Right lung (tissue), 10 donors: ENCODE measurements at places on chromosomes 2 and 18.

- DNase-seq, result no peak
Measured at GRCh38 chr2:236803621-236804020, 234.0 kb downstream of the ACKR3 start.

DNA sequence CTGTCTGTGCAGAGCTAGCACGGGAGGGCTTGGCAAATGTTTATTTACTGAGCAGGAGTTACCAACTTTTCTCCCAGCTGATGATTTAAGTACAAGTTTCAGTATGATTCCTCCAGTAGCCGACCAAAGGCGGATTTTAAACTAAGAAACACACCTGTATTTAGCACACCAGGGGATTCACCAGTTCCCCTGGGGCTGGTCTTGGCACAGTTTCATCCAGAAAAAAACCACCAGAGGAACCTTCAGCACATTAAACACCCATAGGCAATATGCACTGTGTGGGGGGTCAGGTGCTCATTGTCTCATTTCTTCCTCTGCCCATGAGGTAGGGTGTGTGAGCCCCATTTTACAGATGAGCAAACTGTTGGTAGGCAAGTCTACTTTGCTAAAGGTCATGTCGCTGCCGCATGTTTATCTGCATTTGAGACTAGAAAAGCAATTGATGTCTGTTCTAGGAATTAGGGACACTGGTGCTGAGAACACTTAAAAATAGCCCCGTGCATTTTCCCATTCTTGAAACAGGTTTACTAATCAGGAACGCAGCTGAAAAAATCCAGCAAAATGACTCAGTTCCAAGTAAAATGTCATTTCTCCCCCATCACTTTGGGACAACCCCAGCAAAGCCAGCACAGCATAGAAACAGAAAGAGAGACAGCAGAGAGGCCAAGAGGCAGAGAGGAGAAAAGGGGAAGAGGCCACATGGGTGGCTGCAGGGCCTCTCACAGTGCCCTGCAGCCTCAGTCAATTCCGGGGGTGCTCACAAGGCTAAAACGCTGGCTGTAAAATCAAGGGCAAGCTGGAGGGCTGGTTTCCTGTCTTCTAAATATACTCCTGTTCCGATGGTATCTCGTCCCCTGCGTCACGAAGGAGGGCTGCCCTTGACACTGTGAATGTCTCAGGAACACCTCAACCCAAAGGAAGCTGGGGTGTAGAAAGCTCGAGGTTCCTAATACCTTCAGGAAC, 166.8 kb upstream of the ID2 start:
- no peak for DNase-seq

DNA sequence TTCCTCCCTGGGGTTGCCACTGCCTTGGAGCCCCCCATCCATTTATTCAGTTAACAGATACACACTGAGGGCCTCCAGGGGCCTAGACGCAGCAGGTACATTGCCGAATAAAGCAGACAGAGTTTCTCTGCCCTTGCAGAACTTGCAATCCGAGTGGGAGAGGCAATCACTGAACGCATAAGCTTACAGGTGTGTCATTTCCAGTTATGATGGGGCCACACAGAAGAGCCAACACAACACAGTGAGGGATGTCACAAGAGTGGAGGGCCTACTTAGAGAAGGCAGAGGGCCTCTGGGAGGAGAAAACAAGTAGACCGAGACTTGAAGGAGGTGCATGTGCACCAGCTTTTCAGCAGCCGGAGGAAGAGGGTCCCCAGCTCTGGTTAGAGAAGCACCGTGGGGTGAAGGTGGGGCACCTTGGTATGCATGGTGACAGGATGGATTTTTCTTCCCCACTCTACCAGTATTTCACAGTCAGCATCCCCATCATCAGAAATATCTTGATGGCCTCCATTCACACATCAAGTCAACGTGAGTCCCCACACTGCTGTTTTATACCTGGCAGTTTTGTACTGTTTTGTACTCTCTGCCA, 150.9 kb downstream of the SMAD7 start:
- DNase-seq, result no peak

GRCh38 chr18:74841248-74841647, 243.6 kb downstream of the ZNF407 start:
- DNase-seq, result no peak

GRCh38 chr2:203625701-203626100, 80.7 kb upstream of the CD28 start:
- no peak for DNase-seq

DNA sequence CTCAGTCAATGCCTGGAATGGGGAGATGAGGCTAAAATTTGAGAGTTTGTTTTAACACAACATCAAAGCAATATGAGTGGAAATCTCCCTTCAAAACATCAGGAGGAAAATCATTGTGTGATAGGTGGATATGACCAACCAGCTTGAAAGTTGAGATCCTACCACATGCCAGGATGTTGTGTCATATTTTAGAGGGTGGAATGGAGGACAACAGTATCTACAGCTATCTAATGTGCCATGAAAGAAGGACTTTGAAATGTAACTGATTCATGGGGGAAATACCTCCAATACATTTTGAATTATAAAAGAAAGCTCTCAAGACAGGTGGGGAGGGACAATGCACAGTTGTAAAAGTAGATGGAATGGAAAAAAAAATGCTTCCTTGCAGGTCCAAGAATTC, 87.8 kb downstream of the SP100 start:
- DNase-seq, result no peak

DNA sequence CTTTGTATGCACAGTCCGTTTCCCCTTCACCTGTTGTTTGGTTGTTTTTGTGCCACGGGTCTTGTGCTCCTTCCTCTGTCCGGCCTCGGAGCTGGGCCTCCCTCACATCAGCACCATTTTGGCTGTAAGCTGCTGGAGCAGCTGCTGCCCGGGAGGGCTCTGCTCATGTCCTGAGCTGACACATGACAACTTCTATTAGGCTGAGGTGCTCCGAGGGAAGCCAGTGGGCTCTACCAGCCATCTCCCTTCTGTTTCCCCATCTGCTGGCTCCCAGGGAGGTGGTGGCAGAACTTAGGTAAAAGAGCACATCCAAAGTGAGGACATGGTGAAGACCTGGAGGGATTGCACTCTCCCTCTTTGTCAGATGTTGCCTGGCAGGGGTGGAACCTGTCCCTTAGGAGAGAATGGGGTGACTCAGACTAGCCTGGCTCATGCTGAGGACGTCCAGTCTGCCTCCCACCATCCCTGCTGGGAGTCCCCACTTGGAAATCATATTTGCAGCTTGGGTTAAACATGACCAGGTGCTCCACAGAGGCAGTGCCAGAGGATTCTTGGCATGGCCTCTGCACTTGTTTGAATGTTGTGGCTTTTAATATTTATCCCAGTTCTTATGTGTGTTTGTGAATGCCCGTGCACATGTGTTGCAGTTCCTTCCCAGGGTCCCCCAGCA, 49.8 kb upstream of the TNP1 start:
- DNase-seq, result no peak

DNA sequence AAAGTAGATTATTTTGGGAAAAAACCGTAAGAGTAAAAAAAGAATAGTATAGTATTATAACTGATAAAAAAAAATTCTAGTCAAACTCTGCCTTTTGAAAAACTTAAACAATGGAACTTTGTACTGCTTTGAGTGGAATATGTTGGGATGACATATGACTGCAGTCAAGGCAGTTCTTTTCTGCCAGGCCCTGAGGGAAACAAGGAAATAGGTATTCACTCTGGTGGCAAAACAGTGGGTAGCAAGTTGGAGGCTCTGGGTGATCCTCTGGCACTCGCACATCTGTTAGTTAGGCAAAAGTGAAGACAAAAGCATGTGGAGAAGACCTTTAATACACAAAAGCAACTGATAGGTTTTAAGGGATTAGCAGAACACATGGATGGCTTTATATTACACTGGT, 102.2 kb downstream of the ARHGEF33 start:
- no peak for DNase-seq

DNA sequence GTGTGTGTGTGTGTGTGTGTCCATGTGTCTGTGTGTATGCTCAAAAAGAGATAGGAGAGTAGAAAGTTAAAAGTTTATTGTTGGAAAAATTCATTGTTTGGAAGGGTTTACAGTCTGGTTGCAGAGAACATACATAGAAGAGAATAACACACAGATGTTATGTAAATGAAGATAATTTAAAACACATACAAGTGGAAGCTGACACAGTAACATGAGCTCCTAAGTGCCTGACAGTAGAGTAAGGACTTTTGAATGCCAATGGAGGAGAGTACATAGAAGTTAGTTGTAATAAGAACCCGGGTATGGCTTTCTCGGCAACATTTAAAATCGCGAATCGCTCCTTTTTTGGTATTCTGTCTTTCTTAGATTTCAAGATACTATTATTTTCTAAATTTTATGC, 137.0 kb upstream of the FANCL start:
- DNase-seq, result no peak

GRCh38 chr2:222864296-222864695, 3.5 kb downstream of the ACSL3 start:
- no peak for DNase-seq

GRCh38 chr2:70779491-70779890, 11.0 kb downstream of the FIGLA start:
- DNase-seq, result no peak

DNA sequence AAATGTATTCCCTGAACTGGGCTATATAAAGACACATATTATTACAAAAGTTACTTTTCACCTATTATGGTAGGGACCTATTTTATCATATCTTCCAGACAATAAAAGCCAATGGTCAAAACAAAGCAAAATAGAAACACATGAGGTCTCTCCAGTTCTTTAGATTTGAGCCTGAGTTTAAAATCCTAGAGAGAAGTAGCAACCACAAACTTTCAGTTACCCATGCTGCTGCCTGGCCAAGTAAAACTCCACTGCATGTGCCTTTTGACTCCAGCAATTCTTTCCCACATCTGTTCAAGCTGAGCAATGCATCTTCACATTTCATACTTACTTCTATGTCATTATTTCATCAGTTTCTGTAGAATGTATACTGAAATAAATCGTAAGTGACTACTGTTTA, 405.3 kb downstream of the STK39 start:
- DNase-seq, result no peak

DNA sequence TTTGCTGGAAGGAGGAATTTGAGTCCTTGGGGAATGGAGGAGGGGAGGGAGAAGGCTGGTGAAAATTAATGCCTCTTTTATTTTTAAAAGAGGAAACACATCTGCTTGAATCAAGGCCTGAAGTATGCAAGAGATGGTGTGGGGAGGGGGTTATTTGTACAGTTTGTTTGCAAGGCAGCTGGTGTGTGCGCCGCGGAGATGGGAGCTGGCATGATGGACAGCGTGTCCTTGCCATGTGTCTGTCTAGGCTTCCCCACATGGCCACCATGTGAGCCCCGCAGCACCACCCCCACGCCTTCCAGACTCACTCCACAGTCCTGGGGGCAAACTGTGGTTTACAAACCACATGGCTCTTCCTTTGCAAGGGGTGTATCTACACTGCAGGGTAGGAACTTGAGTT, 154.8 kb upstream of the APCDD1 start:
- DNase-seq, result no peak

GRCh38 chr2:211086049-211086448, 529.6 kb downstream of the CPS1 start:
- DNase-seq, result no peak

DNA sequence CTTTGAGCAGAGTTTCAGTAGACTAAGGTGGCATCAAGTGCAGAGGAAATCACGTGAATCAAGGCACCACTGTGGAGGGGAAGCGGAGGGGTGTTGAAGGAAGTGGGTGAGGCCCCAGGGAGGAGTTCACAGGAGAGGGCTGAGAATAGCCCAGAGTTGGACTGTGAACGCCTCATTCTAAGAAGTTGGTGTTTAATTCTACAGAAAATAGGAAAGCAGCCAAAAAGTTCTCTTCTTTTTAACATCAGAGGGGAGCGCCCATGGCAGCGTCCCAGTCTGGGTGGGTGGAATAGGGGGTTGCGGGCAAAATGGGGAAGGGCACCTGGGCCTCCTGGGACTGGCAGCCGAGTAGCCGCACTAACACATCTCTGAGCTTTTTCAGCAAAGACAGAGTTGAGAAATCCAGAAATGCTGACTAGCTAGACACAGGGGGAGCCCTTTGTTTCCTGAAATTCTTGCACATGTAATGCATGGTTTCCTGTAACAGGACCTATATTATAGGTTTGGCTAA, 97.0 kb downstream of the NEB start:
- no peak for DNase-seq

DNA sequence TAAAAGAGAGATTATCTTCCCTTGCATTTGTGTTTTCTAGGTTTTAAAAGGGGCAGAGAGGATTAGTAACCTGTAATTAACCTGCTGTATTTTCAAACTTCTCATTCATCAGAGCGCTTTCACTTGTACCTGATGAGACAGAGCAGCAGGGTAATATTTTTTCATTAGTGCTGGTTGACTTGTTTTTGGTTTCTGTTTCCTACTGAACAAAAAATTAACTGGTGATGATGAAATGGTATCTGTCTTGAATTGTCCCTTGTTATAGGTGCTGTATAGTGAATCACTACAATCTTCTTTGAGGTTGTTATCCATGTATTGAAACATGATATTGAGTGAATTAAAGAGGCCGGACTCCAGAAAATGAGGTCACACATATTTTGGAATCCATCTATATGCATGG, 37.9 kb downstream of the CDH20 start:
- DNase-seq, result no peak

DNA sequence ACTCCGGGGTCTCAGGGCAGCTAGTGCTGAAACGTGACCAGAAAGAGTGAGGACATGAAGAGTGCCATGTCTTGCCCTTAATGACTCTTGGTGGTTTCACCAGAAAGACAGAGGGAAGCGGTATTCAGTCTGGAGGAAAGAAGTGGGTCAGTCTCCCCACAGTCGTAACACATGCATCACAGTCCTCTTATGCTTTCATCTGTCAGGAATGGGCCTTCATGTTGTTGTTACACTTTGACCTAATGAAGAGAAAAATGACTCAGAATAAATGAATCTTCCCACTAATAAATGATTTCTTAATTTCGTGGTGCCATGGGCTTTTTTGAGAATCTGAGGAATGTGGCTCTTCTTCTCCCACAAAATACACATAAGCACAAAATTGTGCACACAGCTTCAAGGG, 103.2 kb downstream of the SLC8A1 start:
- no peak for DNase-seq

- DNase-seq, result no peak
Measured at GRCh38 chr2:120815292-120815691, 79.6 kb downstream of the GLI2 start.

DNA sequence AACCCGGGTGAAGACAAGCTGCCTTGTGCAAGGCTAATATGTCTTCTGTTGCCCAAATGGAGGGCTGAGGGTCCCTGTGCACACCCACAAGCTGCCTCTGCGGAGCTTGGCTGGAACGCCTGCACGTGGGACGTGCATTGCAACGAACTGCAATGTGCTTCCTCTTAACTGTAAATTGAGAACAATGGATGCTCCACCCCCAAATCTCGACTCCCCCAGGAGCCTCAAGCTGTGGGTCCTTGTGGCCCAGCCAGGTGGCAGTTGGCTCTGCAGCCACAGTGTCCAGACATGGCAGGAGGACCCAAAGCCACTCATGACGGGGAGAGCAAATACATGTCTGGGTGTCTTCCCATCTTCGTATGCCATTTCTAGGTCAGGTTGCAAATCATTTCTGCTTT, 90.1 kb downstream of the TWIST2 start:
- DNase-seq, result no peak

GRCh38 chr2:100235098-100235497, 87.2 kb downstream of the LONRF2 start:
- DNase-seq, result no peak
